Nucleus accumbens (tissue), 56 donors: ENCODE measurements at places on chromosomes 3 and 15.

- DNase-seq, result no peak
Measured at GRCh38 chr15:69735121-69735520, 282.5 kb downstream of the RPLP1 start.

DNA sequence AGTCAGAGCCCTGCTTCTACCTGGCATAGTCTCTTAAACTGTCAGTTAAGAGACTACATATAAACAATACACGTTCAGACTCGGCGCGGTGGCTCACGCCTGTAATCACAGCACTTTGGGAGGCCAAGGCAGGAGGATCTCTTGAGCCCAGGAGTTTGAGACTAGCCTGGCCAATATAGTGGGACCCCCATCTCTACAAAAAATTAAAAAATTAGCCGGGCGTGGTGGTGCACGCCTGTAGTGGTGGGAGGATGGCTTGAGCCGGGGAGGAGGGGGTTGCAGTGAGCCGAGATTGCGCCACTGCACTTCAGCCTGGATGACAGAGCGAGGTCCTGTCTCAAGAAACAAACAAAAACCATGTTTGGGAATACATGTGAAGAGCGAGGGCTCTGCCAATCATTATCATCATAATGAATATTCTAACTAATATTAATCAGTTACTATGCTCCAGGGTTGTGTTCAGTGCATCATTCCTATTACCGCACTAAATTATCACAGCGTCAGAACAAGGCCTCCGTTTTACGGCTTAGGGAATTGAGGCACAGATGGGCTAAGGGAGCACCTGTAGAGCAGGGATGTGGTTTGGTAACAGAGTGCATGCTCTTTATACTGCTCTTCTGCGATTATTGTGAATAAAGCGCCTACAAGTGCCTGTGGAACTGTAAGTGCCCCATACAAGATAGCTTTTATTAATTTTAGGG, 844 bp upstream of the UQCC5 start:
- no peak for DNase-seq

DNA sequence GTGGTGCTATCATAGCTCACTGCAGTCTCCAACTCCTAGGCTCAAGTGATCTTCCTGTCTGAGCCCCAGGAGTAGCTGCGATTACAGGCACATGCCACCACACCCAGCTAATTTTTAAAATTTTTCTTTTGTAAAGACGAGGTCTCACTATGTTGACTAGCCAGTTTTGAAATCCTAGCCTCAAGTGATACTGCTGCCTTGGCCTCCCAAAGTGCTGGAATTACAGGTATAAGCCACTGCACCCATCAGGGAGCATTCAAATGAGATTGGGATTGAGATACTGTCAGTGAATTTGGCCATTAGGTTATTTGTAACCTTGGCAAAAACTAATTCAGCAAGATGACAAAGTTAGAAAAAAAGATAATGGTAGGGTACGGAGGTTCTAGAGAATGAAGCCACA, 21.7 kb downstream of the EDC3 start:
- no peak for DNase-seq

GRCh38 chr3:102096066-102096465, 246.8 kb downstream of the NFKBIZ start:
- DNase-seq, result no peak

GRCh38 chr15:81092559-81092902, 41.5 kb upstream of the CFAP161 start:
- no peak for DNase-seq

GRCh38 chr3:3998140-3998922, 199.1 kb downstream of the LRRN1 start:
- DNase-seq, result no peak

GRCh38 chr15:71572452-71573053, 237.8 kb upstream of the NR2E3 start:
- DNase-seq, result no peak

DNA sequence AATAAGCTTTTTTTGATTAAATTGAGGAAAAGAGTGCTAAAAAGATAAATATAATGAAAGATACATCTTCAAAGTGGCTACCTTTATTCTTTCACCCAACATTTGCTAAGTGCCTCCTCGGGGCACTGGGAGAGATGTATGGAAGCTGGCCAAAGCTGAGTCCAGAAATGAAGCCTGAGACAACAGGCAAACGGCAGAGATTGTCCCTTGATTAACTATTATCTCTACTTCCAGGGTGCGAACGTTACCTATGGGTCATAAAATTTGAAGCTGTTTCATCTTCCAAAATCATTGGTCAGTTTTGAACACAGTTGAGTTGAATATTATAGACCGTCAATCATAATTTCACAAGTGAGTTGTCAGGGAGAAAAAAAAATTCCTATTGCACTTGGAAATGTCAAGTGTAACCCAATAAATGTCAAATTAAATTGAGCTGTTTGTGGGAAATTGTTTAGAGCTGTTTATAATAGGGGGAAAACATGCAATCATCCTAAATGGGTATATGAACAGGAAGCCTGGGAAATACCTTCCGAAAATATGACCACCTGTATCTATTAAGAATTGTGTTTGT, 73.9 kb downstream of the SUCLG2 start:
- DNase-seq, result no peak

DNA sequence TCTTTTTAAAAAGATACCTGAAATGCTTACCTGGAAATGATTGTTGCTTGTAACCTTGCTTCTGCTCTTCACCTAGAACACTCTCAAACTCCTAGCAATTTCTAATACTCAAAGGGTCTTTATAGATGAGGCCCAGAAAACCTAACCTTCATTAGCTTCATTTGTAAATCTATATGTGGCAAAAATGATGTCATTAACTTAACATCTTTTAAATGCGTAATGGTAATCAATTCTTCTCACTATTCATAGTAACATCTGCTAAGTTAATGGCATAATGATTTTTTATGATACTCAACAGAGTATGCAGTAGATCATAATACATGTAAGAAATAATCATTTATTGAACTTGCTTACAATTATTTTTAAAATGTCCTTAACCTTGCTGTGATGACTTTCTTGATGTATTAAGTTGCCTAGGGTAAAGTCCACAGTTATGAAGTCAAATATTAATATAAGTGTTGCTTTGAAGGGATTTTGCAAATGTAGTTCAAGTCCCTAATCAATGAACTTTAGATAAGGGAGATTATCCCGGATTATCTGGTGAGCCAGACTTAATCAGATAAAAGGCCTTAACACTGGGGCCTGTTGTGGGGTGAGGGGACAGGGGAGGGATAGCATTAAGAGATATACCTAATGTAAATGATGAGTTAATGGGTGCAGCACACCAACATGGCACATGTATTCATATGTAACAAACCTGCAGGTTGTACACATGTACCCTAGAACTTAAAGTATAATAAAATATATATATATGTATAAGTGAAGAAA, 10.1 kb upstream of the SERPINI2 start:
- no peak for DNase-seq

- DNase-seq, result no peak
Measured at GRCh38 chr3:13884851-13885703, 5.2 kb upstream of the WNT7A start.

DNA sequence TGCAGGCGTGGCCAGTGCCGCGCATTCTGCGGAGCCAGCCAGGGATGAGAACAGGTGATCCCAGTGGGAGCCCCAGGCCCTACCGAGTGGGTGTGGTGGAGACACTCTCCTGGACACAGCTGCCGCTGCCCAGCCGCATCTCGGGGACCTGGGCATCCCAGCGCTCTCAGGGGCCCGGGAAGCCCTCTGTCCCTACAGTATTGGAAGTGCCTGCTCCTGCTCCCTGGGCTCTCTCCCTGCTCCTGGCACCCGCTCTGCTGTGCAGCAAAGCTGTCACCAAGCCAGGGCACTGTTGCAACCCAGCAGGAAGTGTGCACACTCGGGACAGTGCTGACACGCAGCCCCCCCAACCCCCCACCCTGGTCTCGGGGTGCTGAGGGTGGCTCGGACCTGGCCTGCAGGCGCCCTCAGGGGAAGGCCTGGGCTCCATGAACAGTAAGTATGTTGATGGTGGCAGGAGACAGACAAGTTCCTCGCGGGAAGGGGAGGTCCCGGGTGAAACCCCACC, 1177.4 kb upstream of the GBE1 start:
- DNase-seq, result no peak
